ENCODE measurements at places on chromosomes 6 and 20.

GRCh38 chr6:157551041-157551832 is 170.2 kb downstream of the ZDHHC14 start:
- no peak for DNase-seq

DNA sequence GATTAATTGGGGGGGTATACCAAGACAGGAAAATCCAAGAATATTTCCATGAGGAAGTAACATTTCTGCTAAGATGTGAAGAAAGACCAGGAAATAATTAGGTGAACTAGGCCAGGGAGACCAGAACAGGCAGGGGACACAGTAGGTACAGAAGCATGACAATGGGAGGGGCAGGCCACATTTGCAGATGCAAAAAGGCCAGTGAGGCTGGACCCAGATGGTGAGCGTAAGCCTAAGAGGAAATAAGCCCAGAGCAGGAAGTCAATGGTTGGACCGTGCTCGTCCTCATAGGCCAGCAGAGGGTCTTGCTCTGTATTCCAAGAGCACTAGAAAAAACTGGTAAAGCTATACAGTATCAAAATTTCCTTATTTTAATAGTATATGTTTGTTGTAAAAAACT is 9.4 kb downstream of the CEP162 start:
- DNase-seq = no peak

DNA sequence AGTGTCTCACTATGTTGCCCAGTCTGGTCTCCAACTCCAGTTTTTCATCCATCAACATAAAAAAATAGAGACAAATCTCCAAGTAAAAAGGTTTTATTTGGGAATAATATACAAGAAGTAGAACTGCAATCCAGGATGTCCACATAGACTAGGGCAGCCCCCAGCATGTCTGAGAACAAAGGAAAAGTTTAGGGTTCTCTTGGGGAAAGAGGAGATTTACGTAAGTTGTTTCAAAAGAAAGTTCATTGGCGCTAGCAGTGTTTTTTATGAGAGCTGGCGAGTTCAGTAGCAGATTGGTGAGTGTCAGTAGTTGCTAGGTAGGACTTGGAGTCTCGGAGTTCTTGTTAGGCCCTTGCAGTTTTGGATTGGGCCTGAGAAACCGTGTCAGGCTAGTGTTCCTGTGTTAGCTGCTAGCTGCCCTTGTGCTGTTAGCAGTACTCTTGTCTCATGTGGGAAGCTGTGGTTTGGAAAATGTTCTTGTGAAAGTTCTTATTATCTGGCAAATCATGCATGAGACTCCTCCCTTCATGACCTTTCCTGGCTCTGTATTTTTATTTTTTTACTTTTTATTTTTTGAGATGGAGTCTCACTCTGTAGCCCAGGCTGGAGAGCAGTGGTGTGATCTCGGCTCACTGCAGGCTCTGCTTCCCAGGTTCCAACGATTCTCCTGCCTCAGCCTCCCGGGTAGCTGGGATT is 24.7 kb downstream of the TTLL9 start:
- no peak for DNase-seq

GRCh38 chr6:170100046-170100445 is 190.8 kb downstream of the DLL1 start:
- DNase-seq = no peak

GRCh38 chr6:39357998-39358686 is 35.6 kb upstream of the KCNK16 start:
- DNase-seq = no peak

DNA sequence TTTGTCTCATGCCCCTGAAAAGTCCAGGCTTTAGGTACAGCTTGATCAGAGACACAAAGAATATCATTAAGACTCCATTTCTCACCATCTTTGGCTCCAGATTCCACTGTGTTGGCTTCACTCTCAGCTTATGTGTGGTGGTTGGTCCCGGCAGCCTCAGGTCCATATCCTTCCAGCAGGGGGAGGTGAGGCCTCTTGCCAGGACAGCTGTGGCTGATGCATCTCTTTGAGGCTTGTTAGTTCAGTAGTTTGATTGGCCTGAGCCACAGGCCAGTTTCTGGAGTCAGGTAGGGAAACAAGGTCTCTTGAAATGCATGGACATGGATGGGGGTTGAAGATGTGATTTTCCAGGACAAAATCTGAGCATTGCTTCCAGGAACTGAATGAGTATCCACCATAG is 62.4 kb downstream of the JAG1 start:
- DNase-seq = no peak

DNA sequence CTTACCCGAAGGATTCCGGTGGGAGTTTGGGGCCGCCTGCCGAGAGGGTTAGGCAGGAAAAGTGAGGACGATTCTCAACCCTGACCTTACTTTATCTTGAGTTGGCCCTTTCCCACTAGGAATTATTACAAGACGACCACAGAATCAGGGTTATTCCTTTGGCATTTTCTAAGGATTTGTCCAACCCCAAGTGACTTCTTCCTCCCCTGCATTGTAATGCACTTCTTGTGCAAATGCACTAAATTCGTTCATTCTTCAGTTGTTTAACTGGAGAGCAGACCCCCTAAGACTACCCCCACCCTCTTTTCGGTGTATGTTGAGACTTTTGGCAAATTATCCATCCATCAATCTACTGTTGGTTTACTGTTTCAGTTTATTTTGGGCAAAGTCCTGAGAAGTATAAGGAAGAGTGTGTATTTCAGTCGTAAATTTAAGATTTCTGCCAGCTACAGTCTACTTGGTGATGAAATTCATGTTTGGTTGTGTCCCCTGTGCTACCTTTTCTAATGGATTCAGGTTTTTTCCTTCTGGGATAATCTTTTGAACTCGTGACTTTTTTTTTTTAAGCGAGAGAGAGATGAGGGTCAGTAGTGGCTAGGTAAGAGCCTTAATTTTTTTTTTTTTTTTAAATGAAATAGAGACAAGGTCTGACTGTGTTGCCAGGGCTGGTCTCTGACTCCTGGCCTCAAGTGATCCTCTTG is 611 bp upstream of the TMEM217 start:
- no peak for DNase-seq

DNA sequence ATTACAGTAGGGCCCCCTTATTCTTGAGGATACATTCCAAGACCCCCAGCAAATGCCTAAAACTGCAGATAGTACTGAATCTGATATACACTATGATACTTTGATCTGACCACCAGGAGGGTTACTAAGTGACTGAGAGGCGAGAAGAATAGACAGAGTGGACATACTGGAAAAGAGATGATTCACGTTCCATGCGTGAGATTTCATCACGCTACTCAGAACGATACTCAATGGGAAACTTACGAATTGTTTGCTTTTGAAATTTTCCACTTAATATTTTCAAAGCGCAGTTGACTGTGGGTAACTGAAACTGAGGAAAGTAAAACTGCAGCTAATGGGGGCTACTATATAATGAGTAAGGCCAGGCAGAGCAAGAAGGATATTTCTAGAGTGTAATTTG is 60.8 kb downstream of the STX11 start:
- no peak for DNase-seq

DNA sequence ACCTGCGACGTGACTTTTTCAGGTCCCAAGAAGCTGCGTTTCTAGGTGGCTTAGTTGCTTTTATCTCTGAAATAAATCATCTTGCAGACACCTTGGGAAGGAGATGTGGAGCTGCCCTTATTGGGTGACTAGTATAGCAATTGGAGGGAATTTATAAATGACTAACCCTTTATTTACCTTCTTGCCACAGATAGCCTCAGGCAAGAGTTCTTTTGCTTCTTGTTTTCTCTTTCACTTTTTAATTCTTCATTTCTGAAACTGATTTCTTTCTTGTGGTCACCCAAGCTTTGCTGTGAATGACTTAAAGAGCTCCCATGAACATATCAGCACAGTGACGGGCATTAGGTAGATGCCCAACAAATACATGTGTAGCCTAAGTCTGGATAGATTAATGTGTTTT is 3.0 kb downstream of the ADGRF4 start:
- no peak for DNase-seq

- no peak for DNase-seq
These were observed 16.4 kb upstream of the XRN2 start for GRCh38 chr20:21286775-21287174.

DNA sequence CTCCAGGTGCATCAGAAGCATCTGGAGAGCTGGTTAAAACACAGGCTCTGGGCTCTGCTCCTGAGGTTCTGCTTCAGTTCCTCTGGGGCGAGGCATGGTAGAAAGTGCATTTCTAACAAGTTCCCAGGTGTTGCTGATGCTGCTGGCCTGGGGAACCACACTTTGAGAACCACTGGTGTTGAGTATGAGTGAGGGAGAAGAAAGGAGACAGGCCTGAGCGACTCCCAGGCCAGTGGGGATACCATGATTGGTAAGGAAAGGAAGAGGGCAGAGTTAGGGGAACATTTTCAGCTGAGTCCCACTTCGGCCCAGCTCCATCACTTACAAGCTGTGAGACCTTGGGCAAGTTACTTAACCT is 36.8 kb downstream of the KIAA1755 start:
- DNase-seq = no peak

GRCh38 chr6:34276881-34277762 is 28.3 kb upstream of the SMIM29 start:
- no peak for DNase-seq

DNA sequence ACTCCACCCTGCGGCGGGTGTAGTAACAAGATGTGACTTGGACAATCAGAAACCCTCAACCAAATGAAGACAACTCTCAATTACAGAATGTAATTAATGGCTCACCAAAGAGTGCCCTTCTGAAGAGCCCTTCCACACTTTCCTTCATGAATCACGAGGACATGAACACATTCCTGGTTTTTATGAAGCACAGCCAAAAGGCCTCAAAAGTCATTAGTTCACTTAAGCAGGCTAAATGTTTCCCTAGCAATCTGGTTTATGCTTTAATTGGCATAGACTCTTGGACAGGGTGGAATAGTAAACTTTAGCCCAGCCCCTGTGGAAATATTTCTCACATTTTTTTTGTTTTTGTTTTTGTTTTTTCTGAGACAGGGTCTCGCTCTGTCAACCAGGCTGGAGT is 20.5 kb downstream of the CPNE5 start:
- no peak for DNase-seq

DNA sequence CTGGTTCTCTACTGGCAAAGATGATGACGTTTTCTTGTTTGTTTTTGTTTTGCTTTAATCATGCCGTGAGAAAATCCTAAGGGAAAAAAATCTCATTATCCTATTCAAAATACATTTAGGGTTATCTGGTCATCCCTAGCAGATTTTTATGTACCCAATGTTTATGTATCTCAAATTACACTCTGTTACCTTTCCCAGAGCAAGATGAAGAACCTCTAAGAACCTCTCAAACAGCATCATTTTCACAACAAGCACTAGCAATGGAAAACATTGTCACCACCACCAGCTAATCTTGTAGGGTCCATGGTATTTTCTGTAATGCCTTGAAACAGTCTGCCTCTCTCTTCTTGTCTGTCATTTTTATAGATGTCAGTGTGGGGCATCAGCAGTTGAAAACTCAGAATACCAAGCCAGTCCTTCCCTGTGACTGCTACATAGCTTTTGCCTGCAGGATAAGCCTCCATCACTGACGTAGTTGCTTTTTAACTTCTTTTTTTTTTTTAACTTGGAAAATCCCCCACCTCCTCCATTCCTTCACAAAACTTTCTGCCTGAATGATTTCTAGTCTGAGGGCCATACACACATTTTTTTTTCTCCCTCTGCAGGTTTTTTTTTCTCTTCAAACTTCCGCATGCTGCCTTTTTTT is 2.4 kb upstream of the SNAP25 start:
- no peak for DNase-seq

GRCh38 chr6:137148306-137149034 is 25.0 kb downstream of the IL22RA2 start:
- DNase-seq = no peak

DNA sequence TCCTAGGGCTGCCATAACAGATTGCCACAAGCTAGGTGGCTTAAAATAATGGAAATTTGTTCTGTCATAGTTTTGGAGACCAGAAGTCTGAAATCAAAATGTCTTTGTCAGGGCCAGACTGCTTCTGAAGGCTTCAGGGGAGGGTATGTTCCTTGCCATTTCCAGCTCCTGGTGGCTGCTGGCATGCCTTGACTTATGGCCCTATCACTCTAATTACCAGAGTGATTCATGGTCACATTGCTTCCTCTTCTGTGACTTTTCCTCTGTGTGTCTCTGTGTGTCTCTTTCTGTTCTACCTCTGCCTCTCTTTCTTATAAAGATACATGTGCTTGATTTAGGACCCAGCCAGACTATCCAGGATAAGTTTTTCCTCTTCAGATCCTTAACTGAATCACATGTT is 635.2 kb upstream of the IMPG1 start:
- DNase-seq = no peak

DNA sequence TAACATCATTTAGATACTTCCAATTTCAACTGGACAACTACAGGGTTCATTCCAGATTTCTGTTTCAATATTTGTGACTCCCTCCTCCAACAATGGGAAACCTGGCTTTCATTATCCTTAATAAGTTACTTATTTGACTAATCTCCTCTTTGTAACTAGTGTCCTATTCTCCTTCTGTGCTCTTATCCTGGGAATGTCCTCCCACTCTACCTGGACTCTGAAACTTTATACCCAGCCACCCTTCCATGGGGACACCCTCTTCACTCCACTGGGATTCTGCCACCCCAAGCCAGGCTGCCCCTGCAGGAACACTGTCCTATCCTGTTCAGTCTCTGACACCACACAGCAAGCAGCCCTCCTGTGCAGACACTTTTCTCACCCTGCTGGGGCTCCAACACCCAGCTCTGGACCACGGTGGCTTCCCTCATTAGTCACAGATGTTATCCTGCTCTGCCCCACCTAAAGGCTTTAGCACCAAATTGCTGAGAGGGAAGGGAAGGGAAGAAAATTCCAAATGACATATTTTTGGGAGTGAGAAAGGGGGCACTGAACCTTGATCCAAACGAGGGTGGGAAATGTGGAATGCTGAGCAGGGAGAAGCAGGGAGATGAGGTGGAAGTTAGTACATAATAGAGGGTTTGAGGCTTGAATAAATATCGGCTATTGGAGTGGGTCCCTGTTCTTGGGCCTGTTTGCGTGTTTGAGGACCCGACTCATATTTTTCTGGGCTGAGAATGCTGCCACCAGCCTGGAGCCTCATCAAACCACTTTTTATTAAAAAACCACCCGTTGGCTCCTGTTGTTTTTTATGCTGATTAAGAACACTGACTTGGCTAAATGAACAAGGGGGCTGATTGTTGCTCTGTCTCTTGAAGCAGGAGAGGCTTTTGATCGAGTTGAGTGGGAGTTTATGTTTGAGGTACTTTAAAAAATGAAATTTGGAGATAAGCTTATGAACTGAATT is 54.0 kb upstream of the AKIRIN2 start:
- DNase-seq = no peak

GRCh38 chr6:125759184-125759902 is 9.9 kb downstream of the HEY2 start:
- DNase-seq = no peak

DNA sequence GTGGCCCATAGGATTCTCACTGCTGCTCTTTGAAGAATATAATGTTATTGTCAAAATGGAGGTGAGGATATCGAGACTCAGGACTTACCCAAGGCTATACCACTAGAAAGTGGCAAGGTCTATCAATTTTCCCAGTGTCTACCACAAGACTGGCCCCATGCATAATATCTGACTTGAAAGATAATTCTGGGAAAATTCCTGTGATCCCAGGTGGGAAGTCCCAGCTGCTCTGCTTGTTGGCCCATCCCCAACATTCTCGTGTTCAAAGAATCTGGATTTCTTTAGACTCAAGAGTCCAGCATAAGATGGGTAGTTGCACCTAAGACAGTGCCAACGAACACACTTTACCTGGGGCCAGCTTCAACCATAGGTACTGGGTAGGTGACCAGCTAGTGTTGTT is 120.7 kb upstream of the DTNBP1 start:
- DNase-seq = no peak

Measured in naive thymus-derived CD4-positive, alpha-beta T cell (primary cell).